ENCODE measurements at places on chromosomes 6 and 20.

- DNase-seq: no peak
Measured at GRCh38 chr6:14951704-14952103, 294.2 kb upstream of the JARID2 start.

- DNase-seq: no peak
Measured at GRCh38 chr20:7848351-7848750, 91.9 kb downstream of the HAO1 start.

DNA sequence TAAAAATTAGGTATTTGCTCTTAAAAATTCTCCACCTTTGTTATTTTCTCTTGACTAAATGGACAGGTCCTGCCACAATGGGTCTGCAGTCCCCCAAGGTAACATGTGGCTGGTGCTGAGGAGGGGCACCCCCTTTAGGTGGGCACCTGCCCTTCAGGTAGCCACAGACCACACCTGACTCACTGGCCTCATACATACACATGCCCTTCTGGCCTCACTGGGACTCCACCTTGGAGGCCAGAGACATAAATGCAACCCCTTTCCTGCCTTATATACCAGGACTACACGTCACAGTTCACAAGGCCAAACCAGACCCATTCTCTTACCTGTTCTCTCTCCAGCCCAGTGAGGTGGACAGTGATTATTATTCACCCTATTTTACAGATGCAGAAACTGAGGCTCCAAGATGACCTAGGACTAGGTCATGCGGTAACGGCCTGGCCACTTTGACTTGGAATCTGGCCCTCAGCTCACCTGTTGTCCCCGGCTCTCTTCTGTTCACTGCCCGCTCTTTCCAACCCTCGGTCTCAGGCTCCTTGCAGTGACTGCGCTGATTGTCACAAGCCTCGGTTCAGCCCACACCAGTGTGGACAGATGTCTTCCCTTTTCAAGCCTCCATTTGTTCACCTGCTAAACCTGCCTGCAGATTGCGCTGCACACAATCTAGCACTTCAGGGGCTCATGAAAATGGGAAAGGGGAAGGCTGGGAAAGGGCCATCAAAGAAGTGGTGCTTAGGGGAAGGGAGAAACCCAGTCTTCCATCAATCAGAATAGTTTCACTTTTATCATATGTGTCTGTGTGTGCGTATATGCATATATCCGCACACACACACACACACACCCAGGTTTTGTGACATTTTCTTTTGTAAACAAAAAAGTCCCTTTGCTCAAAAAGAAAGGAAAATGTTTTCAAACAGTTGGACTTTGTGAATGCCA lies 121.7 kb downstream of the BCAS1 start:
- no peak for DNase-seq

DNA sequence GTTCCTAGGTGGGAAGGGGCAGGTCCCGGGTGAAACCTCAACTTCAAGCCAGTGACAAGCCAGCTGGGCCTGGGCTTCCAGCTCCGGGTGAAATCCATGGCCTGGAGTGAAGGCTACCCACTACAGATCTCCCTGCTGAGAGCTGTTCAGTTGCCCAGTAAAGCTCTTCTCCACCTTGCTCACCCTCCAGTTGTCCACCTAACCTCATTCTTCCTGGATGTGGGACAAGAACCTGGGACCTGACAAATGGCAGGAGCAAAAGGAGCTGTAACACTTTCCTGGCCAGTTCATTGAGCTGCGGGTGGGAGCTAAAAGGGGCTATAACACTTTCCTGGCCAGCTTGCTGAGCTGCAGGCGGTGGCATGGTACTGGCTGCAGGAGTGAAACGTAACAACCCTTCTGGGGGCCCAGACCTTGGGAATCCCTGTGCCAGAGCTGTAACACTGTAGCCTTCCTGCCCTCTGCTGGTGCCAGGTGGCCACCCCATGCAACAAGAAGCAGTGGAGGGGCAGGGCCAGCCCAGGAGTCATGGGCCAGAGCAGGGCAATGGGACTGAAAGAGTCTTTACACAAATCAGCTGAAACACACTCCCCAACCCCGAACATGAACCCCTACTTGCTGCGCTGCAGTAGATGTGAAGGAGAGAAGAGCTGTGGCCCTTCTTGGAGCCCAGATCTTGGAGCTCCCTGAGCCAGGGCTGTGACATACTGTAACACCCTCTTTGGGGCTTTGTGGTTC lies 3.6 kb upstream of the HINT3 start:
- no peak for DNase-seq

GRCh38 chr6:16776394-16777017 lies 15.2 kb upstream of the ATXN1 start:
- DNase-seq: no peak

GRCh38 chr6:111552241-111552744 lies 53.4 kb downstream of the TRAF3IP2 start:
- no peak for DNase-seq

- no peak for DNase-seq
Measured at GRCh38 chr6:27962506-27962905, 5.5 kb downstream of the OR2B6 start.

- DNase-seq: peak; percentile 52
Measured at GRCh38 chr6:108942556-108943492, 94.6 kb downstream of the ARMC2 start.

GRCh38 chr20:50456452-50457324 lies 53.5 kb upstream of the PTPN1 start:
- DNase-seq: no peak

DNA sequence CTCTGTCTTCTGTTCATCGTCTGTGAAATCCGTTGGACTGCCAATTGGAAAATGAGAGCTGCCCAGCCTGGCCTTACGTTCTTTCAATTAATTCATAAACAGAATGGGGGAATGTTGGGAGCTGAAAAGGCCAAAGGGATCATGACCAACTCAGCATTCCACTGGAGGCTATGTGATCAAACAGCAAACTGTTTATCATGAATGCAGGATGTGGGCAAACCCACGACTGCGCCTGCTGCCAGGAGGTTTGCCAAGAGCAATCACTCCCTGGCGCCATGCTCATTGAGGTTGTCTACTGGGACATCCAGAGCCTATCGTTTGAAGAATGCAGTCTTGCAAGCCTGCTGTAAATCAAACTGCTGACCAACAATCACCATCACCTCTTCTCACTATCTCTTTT lies 9.3 kb upstream of the FKBP1A start:
- DNase-seq: no peak

DNA sequence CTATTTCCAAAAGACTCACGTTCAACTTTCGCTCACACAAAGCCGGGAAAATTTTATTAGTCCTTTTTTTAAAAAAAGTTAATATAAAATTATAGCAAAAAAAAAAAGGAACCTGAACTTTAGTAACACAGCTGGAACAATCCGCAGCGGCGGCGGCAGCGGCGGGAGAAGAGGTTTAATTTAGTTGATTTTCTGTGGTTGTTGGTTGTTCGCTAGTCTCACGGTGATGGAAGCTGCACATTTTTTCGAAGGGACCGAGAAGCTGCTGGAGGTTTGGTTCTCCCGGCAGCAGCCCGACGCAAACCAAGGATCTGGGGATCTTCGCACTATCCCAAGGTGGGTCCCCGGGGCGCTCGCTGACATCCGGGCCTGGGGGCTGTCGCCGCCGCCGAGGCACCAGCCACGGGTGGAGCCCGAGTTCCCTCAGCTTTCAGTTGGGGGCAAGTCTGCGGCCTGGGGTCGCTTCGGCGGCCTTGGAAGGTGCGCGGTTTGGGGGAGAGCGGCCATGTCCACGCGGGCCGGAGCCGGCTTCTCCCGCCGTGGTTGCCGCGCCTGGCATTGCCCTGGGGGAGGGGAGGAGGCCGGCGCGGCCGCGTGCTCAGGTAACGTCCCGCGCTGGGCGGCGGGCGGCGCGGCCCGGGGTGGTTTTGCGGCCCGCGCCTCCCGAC lies 429 bp downstream of the AMD1 start:
- DNase-seq: no peak

DNA sequence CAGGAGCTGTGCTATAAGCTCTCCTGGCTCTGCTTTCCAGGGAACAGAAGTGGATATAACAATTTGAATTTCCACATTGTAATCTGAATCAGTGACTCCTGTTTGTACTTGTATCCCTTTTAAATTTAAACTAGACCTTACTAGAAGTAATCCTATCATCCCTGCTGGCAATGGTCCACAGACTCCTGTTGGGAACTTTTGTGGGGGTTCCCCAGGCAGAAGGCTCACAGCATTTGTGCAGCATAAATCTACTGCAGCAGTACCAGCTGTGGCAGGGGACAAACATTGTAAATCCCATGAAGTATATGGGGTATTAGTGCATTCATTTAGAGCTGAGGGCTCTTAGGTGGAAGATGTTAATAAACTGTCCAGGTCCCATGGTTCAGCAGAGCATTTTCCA lies 12.0 kb upstream of the PDCD2 start:
- DNase-seq: no peak

GRCh38 chr6:41692730-41693129 lies 42.7 kb downstream of the TFEB start:
- DNase-seq: no peak

GRCh38 chr6:20610636-20611370 lies 76.5 kb downstream of the CDKAL1 start:
- DNase-seq: no peak

- DNase-seq: no peak
Measured at GRCh38 chr20:31920275-31920855, 31.5 kb downstream of the PDRG1 start.

DNA sequence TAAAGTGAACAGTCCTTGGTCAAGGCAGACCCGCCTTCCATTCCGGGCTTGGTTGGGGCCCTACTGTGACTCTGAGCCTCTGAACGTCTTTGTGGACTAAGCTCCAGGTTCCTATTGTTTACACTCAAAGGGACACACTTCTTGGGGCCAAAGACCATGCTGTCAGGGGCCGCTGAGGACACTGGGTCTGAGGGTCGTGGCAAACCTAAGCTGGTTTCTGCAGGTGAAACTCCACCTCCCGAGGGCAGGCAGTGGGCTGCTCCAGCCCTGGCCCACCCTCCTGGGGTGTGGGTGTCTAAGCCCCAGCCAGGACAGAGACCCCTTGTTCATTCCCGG lies 43.1 kb downstream of the DSTN start:
- DNase-seq: no peak

DNA sequence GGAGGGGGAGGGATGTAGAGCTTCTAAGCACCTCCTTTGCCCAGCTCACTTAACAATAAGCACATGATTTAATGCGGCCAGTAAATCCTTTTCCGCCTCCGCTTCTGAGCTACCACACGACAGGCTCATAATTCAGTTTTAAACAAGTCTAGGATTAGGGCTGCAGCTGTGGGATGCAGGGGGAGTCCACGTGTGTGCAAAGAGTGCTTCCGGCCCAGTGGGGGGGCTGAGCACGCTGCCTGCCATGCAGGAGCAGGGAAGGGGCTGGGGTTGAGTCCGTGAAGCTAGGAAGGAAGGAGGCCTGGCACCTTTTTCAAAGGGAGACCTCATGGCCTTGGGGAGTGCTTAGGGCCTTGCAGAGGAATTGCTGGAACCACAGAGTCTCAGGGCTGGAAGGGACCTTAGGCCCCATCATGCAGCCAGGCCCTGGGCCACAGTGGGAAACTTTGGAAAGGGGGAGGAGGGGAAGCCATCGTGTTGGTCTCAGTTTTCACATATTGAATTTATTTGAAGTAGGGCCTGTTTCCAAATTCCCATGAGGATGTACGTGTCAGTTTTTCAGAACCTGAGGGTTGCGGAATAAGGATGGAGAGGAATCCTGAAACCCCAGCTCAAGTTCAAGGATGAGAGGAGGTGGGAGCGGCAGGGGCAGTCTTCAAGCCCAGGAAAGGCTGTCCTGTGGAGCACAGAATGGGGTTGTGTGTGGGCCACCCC lies 96.1 kb downstream of the VEGFA start:
- DNase-seq: no peak

DNA sequence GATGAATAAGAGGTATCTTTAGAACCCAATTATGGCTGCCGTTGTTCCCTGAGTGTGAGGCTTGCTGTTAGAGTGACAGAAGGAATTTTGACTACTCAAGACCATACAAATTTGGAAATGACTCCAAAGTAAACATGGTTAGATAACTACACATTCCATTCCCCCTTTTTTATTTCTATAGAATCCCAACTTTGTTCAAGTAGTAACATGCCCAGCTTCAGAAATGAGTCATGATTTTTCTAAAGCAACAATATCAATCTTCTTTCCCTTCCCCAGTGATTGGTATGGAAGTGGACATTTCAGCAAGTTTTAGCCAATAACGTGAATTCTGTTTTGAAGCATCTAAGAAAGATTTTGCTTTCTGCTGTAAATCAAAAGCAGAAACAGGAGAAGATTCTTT lies 37.8 kb downstream of the HCRTR2 start:
- DNase-seq: no peak

DNA sequence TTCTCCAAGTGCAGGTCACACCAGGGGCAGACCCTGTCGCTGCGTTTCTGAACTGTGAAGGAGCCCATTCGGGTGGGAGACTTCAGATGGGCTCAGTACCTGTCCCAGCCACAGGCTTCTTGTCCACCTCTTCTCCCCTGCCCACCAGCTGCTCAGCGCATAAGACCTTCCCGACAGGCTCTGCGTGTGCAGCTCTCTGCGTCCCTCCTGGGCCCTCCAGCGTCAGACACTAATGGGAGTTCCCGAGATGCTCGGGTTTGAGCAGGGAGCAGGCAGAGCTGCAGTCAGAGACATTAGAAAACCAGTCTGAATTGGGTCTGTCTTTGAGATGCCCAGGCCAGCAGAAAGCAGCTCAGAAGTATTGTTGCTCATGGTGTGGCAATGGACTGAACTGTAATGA lies 50.4 kb downstream of the TCP11 start:
- DNase-seq: no peak

DNA sequence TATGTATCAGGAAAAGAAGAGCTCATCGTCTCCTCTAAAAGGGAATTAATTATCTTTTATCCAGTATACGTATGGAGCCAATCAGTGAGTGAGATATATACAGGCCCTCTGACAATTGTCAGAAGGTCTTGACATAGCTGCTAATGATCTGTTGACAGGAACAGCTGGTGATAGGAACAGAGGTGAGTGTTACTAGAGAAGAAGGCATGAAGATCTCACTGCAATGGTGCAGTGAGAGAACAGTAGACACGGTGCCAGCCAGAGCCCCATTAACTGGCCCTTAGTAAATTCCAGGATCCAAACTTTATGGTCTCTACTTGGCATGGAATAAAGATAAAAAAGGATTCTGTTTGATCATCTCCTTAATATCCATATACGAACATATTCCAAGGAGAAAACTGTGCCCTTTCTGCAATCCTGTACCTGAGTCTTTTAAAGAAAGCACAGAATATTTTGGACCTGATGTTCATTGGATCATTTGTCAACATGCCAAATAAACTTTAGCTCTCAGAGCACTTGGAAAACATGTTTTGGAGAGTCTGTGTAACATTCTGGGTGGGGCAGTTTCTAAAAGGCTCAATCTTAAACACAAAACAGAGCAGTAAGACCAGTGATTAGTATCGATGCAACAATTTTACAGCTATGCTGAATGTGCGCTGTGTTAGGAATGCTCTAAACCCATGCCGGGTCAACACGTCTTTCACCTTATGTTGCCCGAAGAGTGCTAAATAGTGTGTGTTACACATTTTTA lies 135.8 kb upstream of the CITED2 start:
- no peak for DNase-seq

- DNase-seq: no peak
Measured at GRCh38 chr20:63664861-63665594, 6.9 kb downstream of the RTEL1 start.

GRCh38 chr6:159313018-159313417 lies 143.8 kb downstream of the FNDC1 start:
- no peak for DNase-seq

- DNase-seq: no peak
Measured at GRCh38 chr6:151255811-151256210, 16.0 kb downstream of the AKAP12 start.

- DNase-seq: no peak
Measured at GRCh38 chr6:6452002-6452401, 131.5 kb upstream of the F13A1 start.

Measured in effector memory CD8-positive, alpha-beta T cell (primary cell).